ENCODE measurements at places on chromosomes 13 and 19. TPM values are rescaled to one million over a fixed set of nuclear protein-coding genes. Genes with fewer than 3 reads are reported as not detected.

Gene ZNF222
- total RNA-seq: 8.9 TPM

Gene ABHD13
- total RNA-seq: 5.1 TPM

Gene ZNF568
- 3.1 TPM for total RNA-seq

Gene OR10H1
- total RNA-seq: not detected

Gene ZNF578
- 28.0 TPM for total RNA-seq

All from endodermal cell (in vitro differentiated cells).